ENCODE measurements at places on chromosomes 2 and 18. TPM values are rescaled to one million over a fixed set of nuclear protein-coding genes. Genes with fewer than 3 reads are reported as not detected.

DNA sequence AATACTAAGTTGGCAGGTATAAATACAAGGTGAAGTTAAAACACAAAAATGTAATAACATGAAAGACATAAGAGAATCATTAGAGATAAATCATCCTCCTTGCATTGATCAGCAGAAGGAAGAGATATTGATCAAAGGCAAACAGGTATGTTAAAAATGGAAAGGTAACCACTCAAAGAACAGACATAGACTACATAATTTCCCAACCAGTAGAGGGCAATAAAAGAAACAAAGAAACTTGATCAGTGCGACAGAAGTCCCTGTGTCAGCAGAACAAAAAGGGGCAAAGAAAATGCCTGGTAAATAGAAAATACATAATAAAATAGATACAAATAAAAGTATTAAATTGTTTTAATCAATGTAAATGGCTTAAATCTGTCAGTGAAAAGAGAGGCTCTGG lies 53.6 kb downstream of the FAM228A start:
- DNase-seq = no peak

Gene NEU2
- total RNA-seq = not detected

- DNase-seq = no peak
Observed at GRCh38 chr2:14255135-14255820, 377.2 kb upstream of the LRATD1 start.

Gene CASP8
- total RNA-seq = 29.9 TPM

DNA sequence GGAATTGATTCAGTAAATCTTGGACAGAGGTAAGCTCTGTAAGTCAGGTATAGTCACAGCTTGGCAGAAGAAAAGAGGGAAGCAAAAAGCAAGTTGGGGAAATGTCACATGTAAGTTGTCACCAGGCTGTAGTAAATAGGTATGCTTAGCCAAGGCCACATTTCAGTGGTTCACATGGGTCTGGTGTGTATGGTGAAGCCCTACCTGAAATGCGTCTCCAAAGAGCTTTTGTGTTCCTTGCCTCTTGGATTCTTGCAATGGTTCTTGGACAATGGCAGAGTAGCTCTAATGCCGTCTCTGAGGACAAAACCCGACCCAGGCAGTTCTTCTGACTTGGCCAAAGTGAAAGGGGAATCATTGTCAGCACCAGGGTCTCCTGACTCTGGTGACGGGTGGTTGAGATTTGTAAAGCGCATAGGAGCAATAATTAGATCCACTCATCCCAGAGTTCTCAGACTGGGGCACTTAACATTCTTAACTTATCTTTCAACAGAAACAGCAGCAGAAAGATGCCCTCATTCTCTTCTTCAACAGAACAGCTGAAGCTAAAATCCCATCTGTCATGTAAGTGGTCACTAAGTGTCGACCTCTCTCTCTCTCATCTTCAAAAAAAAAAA lies 34.4 kb upstream of the RPL37A start:
- DNase-seq = no peak

Gene LONRF2
- 6.7 TPM for total RNA-seq

Gene TMEM178A
- 5.2 TPM for total RNA-seq
